Left colon (tissue), 2 donors: ENCODE measurements at places on chromosomes 3 and 15. TPM values are rescaled to one million over a fixed set of nuclear protein-coding genes. Genes with fewer than 3 reads are reported as not detected.

HESX1 gene
- total RNA-seq = 0.43 TPM

TPRG1 gene
- 1.1 TPM for total RNA-seq

HDGFL3 gene
- 9.2 TPM for total RNA-seq

PYGO1 gene
- 2.5 TPM for total RNA-seq

CHRNA5 gene
- total RNA-seq = 4.6 TPM

MYD88 gene
- total RNA-seq = 66.1 TPM

MEGF11 gene
- total RNA-seq = not detected

SMAD6 gene
- 9.6 TPM for total RNA-seq

MYL3 gene
- total RNA-seq = 0.79 TPM

PPM1L gene
- total RNA-seq = 20.4 TPM

SAMMSON gene
- total RNA-seq = not detected

TMOD2 gene
- total RNA-seq = 7.5 TPM

ZMAT3 gene
- total RNA-seq = 14.2 TPM

HES1 gene
- 98.7 TPM for total RNA-seq

NANOGP8 gene
- total RNA-seq = 0.34 TPM

MCTP2 gene
- total RNA-seq = 64.8 TPM

ZNF660 gene
- total RNA-seq = 1.2 TPM

ECE2 gene
- 0.20 TPM for total RNA-seq

SOX14 gene
- not detected for total RNA-seq

HIGD2B gene
- not detected for total RNA-seq

PLS1 gene
- 472 TPM for total RNA-seq

STAC gene
- 0.78 TPM for total RNA-seq

NRG4 gene
- total RNA-seq = 4.0 TPM

LRRC34 gene
- 0.24 TPM for total RNA-seq

KNL1 gene
- 8.0 TPM for total RNA-seq

TNNC1 gene
- total RNA-seq = 0.64 TPM

ISLR2 gene
- total RNA-seq = 0.89 TPM

SLC28A2 gene
- 39.0 TPM for total RNA-seq
